ENCODE measurements at places on chromosomes 11 and 22.
A peak's percentile ranks its signal among the peaks of the same experiment; 100 is the strongest.

GRCh38 chr22:30538280-30538679, 8.3 kb downstream of the SEC14L6 start:
- DNase-seq: no peak

- no peak for DNase-seq
Observed at GRCh38 chr11:9203691-9204311, 61.3 kb downstream of the DENND5A start.

DNA sequence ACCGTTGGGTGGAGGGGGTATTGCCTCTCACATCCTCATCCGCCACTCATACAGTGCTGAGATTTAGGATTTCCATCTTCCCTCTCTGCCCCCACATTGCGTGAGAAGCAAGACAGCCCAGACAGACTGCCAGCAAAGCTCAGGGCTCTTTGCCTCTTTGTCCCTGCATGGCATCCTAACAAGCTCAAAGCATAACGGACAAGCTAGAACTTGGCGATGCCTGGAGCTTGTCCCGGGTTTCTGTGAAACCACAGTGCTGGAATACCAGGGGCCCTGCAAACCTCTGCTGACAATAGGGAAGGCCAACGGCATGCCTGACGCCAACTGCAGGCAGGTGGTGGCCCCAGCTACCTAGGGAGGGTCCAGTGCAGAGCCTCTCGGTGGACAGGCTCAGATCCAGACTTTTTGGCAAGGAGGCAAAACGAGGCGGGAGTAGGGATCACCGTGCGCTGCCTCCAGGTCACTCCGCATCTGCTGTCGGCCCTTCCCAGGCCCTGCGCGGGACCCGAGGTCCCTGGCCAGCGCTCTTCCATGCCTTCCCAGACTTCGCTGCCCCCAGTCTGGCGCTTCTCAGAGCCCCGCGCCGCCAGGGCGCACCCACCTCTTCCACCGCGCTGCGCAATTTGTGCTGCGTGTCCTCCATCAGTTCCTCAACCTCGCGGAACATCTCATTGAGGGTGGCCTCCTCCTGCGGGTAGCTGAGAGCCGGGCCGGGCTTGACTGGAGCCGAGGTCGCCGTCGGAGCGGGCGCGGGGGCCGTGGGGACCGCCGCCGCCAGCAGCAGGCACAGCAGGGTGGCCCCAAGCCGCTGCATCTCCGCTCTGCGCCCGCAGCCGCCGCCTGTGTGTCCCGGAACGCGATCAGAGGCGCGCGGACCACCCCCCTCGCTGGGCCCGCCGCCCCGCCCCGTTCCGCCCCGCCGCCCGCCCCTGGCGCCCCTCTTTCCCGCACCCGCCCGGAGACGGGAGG, at the start of gene DKK3:
DKK3 (minus strand) TSS at position 858 of the 969 bp plus-strand sequence; CDS start at position 814, 44 bp downstream.
- peak; percentile 46 for DNase-seq

DNA sequence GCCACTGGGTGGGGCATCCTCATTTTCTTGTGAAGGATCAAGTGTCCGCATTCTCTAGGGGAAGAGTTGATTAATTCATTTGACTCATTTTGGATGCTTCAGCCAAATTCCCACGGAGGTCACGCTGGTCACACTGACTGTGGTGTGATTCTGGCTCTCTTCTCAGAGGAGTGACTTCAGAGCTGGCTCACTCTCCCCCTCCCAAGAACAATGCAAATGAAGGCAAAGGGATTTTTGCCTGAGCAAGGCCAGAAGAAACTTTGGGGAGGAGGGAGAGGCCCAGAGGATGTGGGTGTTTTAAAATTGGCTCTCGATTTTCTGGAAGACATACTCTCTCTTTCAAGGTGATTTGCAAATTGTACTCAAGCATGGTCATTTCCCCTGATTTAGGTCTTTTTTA, 51.1 kb upstream of the LMO2 start:
- DNase-seq: peak; percentile 54
